ENCODE measurements at places on chromosomes 1 and 21.

GRCh38 chr1:23868557-23869016, 497 bp upstream of the FUCA1 start:
- no peak for DNase-seq

- no peak for DNase-seq
Measured at GRCh38 chr1:67647814-67648358, 37.1 kb upstream of the GADD45A start.

GRCh38 chr1:172882385-172882784, 168.4 kb downstream of the TNFSF18 start:
- DNase-seq: no peak

- DNase-seq: no peak
Measured at GRCh38 chr1:235734335-235734734, 84.8 kb upstream of the GNG4 start.

GRCh38 chr21:41775149-41775472, 8.3 kb upstream of the RIPK4 start:
- no peak for DNase-seq
